ENCODE measurements at places on chromosomes 4 and X.

DNA sequence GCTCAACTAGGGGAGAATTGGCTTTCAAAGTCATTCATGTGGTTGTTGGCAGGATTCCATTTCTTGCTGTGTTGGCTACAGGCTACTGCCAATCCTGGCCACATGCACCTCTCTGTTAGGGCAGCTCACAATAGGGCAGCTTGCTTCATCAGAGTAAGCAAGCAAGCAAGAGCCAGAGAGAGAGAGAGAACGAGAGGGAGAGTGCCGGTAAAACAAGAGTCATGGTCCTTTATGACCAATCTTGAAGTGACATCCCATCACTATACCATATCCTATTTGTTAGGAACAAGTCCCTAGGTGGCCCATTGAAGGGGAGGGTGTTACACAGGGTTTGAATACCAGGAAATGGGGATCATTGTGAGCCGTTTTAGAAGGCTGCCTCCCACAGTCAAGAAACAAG, 33.0 kb upstream of the TLR2 start:
- DNase-seq: no peak

- no peak for DNase-seq
These were observed 2.1 kb downstream of the BRWD3 start for GRCh38 chrX:80807606-80807991.

GRCh38 chr4:183266371-183266770, 53.7 kb downstream of the CLDN22 start:
- DNase-seq: no peak

GRCh38 chrX:107686026-107686425, 57.7 kb downstream of the PRPS1 start:
- DNase-seq: no peak

- no peak for DNase-seq
These were observed 49.7 kb upstream of the ABCG2 start for GRCh38 chr4:88208156-88208555.

GRCh38 chr4:150461957-150462356, 120.0 kb upstream of the MAB21L2 start:
- DNase-seq: no peak

Measured in NCI-H187 treated with DMSO at 0.1 percent for 48 hours (cell line).